ENCODE measurements at places on chromosomes 1 and 21.

GRCh38 chr1:5934058-5934884 is 58.0 kb downstream of the NPHP4 start:
- DNase-seq = no peak

DNA sequence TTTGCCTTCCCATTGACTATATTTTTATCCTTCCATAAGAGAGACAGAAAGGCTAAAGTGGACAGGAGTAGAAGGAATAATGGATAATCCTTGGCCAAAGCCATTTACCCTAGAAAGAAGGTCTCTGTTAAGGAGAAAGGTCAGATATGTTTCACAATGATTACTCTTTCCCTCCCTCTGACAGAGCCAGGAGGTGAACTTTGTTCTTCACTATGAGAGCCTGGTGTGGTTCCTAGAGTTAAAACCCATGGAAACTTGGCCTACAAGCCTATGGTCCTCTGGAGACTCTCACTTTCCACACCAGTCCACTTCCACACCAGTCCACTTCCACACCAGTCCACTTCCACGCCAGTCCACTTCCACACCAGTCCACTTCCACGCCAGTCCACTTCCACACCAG is 479.9 kb upstream of the ZP4 start:
- DNase-seq = no peak

- no peak for DNase-seq
Observed at GRCh38 chr1:150622303-150622975, 7.0 kb downstream of the ENSA start.

DNA sequence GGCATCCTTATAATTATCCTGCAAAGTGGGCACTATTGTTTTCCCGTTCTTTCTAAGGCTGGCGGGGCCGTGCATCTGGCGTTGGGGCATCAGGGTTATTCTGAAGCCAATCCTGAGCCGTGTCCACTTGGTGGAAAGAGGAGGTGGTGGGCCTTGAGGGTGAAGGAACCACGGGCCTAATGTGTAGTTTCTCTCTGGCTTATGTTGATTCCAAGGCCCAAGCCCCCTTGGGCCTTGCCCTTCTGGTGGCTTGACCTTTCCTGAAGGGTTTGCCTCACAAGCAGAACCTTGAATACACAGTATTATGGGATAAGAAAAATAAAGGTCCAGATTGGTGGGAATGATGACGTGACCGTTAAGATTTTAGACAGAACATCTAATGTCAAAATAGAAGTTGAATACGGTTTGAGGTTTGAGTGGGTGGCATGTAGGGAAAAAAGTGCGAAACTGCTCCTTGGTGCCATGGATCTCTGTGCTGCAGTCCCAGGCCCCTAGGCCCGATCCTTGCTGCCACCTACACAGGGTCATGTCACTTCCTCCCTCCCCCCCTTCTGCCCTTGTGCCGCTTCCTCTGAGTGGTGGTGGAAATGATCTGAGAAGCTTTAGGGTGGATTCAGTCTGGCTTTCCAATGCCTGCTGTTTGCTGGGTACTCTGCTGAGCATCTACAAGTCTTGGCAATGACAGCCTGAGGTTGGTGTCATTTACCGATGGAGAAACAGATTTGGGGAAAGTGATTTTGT is 90.5 kb downstream of the PRDM2 start:
- no peak for DNase-seq

GRCh38 chr1:171717062-171717718 is 24.7 kb downstream of the VAMP4 start:
- no peak for DNase-seq

DNA sequence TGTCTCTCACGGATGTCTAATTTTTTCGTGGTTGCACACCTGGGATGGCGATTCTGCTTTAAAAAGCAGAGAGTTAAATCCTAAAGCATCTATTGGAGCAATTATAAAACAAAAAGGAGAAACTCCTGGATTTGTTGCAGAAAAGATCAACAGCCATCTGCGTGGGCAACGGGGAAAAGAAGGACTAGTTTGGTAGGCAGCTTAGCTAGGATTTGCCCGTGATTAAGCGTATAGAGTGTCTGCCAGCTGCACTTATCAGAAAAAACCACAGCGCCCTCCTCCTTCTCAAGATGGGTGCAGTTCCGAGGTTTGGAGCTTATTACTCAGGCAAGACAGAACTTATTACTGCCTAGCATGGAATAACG is 526 bp upstream of the SLC25A24 start:
- DNase-seq = peak; percentile 25

- DNase-seq = no peak
Observed at GRCh38 chr1:213370523-213370922, 319.5 kb downstream of the RPS6KC1 start.

GRCh38 chr1:172393354-172393753 is 27.1 kb upstream of the C1orf105 start:
- DNase-seq = no peak

GRCh38 chr1:90513956-90514355 is 203.1 kb downstream of the BARHL2 start:
- DNase-seq = no peak

DNA sequence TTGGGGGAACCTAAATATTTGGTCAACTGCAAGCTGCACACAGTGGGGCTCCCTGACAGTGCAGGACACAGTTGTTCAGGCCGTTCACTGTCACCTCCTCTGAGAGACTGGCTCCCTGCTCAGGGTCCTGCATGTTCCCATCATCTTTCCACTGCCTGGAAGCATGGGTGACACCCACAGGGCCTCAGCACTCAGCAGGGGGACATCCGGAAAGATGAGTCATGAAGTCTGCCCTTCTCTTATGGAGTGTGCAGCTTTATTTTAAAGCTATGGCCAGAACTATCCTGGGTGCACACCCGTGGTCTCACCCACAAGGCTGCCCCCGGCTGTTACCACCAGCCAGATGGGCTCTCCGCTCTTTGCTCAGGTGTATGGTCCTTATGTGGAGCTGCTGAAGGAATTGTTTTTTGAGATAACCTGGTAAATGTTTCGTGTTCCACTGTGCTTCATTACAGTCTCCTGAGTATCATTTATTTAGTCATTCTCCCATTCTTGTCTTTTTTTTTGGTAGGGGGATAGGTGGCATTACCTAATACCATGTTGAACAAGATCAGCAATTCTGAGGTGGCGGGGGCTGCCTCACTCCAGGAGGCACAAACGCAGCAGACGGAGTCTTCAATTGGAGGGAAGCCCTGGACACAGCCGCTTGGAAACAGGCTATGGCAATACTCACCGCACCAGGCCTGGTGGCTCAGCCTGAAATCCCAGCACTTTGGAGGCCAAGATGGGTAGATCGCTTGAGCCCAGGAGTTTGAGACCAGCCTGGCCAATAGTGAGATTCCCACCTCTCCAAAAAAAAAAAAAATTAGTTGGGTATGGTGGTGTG is 14.3 kb downstream of the TRIM11 start:
- DNase-seq = no peak

DNA sequence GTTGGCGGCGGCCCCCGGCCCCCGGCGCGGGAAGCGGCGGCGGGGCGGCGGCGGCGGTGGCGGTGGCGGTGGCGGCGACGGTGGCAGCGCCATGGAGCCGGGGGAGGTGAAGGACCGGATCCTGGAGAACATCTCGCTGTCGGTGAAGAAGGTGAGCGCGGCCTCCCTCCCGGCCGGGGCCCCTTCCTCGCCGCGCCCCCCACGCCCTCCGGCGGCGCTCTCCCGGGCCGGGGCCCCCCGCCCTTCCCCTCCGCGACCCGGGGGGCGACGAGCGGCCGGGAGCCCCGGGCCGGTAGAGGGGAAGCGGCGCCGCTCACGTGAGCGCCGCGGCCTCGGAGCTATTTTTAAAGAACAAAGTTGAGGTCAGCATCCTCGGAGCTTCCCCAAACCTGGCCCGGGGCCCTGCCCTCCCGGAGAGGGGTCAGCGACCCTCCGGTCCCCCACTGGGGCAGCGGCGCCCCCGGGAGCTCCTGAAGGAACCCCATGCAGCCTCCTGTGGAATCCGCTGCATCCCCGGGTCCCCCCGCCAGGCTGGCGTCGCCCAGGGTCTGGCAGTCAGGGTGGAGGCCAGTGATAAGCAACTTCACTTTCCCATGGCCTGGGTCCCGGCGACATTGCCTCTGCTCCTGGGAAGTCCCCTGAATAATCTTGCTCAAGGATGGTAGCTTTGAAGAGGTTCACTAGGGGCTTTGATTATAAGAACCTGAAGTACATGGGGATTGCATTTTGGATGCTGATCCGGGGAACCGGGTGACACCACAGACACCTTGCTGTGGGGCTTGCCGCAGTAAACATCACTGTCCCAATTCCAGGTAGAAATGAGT is 560 bp downstream of the PLEKHM2 start:
- peak; percentile 35 for DNase-seq

- no peak for DNase-seq
Observed at GRCh38 chr1:8420318-8420717, 102.4 kb downstream of the SLC45A1 start.

DNA sequence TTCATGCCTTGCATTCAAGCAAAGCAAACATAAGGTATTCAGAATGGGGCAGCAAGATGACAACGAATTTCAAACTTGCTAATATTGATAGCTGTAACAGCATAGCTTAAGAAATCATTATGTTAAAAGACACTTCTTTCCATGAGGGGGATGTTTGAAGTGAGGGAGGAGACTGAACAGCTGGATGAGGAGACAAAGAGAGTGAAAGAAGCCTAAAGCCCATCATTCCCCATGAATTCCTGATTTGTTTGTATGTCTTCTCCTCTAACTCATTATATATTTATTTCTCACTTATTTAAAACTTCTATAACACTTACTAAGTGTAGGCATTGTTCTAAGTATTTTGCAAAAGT is 125.2 kb upstream of the PBX1 start:
- DNase-seq = no peak

GRCh38 chr1:27561124-27561899 is 42.6 kb downstream of the AHDC1 start:
- DNase-seq = no peak

DNA sequence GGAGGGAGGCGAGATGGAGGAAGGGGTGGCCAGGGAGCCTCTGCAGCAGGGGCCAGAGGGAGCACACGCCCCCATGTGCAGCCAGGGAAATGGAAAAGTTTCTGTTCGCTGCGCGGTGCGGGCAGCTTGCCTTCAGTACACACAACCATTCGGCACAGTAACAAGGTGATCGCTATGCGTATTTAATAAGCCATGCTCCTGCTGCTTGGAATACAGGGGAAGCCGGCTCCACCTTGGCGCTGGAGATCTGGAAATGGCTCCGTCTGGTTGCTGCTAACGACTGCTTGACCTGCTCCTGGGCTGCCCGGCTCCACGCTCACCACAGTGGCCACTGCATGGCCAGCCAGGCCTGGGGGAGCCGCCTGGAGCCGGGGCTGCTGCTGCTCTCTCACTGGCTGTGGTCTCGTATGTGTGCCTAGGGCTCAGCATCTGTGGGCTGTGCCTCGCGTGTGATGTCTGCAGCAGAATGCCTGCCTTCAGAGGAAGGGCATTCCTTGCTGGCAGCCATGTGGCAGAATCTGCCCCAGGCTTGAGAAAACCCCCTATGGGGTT is 86.4 kb upstream of the ACTL8 start:
- DNase-seq = no peak

DNA sequence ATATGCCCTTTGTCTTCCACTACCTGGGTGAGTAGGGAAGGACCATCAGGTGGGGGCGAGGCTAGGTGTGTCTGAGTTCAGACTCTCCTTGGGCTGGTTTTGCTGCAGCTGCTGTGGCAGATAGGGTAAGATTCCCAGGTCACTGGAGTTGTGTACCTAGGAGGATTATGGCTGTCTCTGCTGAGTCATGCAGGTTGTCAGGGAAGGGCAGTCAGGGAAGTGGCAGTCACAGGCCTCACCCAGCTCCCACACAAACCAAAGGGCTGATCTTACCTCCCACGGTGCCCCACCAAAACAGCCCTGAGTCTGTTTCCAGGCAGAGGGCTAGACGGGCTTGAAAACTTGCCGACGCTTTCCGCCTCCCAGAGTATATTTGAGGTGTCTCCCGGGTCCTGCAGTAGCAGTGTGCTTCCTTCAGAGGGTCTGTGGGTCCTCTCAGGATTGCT is 201.6 kb upstream of the PLXNA2 start:
- DNase-seq = no peak

GRCh38 chr1:5828308-5828935 is 163.8 kb downstream of the NPHP4 start:
- DNase-seq = no peak

DNA sequence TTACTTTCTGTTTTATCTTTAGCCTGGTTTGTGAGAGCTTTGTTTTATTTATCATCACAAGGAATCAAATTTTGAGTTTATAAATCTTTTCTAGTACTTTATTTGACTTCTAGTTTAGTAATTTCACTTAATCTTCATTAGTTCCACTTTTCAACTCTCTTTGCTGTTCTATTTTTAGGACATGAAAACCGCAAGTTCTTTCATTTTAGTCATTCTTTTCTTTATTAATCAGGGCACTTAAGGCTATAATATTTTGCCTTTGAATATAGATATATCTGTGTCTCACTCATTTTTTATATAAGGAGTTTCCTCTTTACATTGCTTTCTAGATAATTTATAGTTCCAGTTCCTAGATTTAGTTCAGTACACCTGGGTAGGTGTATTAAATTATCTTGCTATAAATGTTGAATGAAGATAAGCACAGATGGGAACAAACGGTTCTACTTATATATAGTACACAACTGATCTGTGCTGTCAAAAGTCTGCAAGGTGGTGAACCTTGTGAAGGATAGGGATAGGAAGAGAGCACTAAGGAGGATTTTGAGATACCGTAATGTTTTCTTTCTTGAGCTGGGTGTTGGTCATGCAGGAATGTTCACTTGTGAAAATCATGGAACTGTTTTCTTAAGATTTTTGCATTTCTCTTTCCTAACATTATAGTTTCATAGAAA is 402.3 kb downstream of the RYR2 start:
- no peak for DNase-seq

DNA sequence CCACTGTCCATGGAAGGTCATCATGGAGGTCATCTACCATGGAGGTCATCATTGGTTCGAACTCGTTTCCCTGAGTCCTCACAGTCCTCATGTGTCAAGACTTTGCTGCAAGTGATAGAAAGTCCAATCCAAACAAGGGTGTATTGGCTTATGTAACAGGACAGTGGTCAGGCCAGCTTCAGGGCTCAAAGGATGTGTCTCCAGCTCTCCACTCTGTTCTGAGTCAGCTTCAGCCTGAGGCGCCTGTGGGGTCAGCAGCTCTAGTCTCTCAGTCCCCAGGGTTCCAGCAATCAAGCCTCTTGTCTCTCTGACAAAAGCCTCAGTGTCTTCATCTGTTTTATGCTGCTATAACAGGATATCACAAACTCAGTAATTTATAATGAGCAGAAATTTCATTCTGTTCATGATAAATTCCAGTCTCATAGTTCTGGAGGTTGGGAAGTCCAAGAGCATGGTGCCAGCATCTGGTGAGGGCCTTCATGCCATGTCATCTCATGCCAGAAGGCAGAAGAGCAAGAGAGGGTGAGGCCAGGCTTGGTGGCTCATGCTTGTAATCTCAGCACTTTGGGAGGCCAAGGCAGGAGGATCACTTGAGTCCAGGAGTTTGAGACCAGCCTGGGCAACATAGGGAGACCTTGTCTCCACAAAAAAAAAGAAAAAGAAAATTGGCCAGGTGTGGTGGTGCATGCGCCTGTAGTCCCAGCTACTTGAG is 19.5 kb downstream of the A3GALT2 start:
- no peak for DNase-seq
